ENCODE measurements at places on chromosomes 5 and 9. TPM values are rescaled to one million over a fixed set of nuclear protein-coding genes. Genes with fewer than 3 reads are reported as not detected.

SLC36A3 gene
- not detected for total RNA-seq

OR13C3 gene
- total RNA-seq: 0.36 TPM

ACSL6 gene
- total RNA-seq: 55.9 TPM

NRG2 gene
- 5.1 TPM for total RNA-seq

ABO gene
- total RNA-seq: 0.27 TPM

PCA3 gene
- total RNA-seq: 1.2 TPM

GRCh38 chr5:78612227-78613150 lies 36.1 kb downstream of the LHFPL2 start:
- no peak for DNase-seq

- no peak for DNase-seq
Measured at GRCh38 chr5:149053072-149053695, 9.7 kb downstream of the SH3TC2 start.

GRCh38 chr5:110625376-110625999 lies 101.0 kb downstream of the TMEM232 start:
- peak; percentile 5 for DNase-seq

- no peak for DNase-seq
Measured at GRCh38 chr5:83219077-83219476, 141.7 kb downstream of the XRCC4 start.

GRCh38 chr5:148913985-148914431 lies 87.6 kb downstream of the ADRB2 start:
- no peak for DNase-seq

- peak; percentile 19 for DNase-seq
Measured at GRCh38 chr9:99039505-99040182, 65.3 kb upstream of the TGFBR1 start.

DNA sequence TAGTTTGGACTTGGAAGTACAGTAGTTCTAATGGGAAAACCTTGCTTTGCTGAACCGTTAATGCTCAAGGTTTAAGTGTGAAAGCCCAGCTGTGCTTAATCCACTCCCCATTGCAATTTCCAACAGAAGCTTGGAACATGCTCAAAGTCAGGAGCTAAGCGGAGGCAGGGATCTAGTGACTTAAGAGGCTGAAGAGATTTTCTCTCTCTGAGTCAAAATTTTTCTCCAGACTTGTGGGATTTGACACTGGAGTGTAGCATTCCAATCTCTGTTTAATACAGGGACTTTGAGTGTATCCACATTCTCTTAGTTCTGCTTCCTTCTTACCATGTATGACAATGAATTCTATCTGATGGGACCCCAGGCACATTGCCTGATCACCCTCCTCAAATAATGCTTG lies 471.8 kb downstream of the KIF4B start:
- no peak for DNase-seq

GRCh38 chr5:128002425-128002824 lies 81.1 kb upstream of the SLC12A2 start:
- no peak for DNase-seq

- DNase-seq: no peak
Measured at GRCh38 chr5:137221943-137222342, 277.2 kb downstream of the SPOCK1 start.

DNA sequence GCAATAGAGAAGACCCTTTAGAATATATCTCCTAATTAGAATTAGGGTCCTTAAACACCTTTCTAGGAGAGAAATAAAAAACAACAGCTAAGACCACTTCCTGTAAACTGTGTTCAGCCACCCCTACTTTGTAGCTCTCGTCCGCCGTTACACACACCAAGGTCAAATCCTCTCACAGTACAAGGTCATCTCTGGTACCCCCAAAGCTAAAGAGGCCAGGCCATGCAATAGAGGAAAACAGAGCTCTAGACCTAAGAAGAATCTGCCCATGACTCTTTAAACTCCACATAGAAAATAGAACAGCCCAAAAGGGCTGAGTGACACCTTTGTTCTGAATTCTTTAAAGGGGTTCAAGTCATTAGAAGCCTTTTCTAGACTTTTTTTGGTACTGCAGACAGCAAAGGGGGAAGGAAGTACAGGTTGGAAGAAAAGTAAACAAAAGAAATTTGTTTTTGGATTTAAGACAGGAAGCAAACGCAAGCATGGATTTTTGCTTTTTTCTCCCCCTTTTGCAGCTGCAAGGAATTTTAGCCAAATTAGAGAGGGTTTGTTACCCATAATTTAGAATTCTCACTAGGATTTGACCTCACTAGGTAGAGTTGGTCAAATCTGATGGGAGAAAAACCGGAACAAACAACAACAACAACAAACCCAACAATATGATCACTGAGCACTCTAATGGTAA lies 13.4 kb upstream of the FANCC start:
- no peak for DNase-seq

DNA sequence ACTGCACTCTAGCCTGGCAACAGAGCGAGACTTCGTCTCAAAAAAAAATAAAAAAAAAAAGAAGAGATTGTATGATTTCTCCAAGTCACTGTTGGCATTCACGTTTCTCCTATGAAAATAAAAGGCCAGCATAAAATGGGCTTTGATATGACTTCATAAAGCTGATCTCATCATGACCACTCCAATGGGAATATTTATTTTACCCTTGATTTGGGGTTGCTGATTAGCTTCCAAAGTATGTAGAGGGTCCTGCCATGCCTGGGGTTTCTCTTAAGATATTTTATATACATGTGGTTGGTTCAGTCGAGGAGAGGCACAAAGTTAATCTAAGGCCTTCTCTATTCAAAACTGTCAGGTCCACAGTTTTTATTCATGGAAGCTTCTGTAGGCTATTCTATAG lies 247.0 kb upstream of the TNC start:
- no peak for DNase-seq

DNA sequence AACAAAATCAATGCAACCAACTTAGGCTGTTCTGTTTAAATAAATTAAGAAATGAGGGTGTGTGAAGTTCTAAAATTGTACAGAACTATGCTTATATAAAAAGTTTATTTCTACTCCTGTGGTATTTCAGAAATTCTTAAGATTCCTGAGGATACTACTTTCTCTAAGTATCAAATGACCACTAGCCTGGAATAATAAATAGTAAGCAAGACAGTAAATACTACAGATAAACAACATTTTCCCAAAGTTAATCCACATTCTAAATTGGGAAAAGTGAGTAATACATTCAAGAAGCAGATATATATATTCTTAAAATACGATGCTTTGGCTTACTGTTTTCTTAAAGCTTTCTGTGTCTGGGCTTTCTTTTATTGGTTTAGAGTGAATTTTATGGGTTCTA lies 29.5 kb downstream of the CCNH start:
- DNase-seq: no peak

- DNase-seq: peak; percentile 7
Measured at GRCh38 chr5:50744776-50745175, 78.3 kb downstream of the PARP8 start.

DNA sequence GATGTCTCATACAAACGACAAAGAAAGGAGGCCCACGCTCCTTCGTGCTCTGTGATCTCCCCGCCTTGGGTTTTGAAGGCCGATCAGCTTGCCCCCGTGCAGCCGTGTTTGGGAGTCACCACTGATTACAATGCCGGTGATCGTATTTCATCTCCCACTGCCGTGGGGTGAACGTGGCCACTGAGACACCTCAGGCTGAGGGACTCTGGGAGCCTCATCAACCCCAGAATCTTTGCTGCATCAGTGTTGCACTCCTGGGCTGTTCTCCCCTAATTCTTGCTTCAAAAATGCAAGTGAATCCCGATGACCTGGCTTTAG lies 194.2 kb downstream of the HSPA4 start:
- no peak for DNase-seq

GRCh38 chr5:150658699-150659265 lies 2.3 kb upstream of the MYOZ3 start:
- DNase-seq: no peak

DNA sequence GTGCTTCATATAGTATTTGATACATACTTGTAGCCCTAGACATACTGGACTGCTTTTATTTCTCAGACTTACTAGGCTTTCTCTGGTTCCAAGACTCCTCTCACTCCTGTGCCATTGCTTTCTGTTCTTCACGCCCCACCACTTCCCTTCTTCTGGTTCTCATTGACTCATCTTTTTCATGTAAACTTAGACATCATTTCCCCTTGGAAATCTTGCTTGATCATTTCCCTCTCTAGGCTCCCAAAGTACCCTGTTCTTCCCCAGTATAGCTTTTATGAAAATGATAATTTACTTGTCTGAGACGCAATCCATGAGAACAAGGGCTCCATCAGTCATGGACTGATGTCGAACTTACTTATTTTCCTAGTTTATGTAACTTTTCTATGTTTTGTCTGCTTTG lies 83.5 kb downstream of the TLR4 start:
- DNase-seq: no peak

DNA sequence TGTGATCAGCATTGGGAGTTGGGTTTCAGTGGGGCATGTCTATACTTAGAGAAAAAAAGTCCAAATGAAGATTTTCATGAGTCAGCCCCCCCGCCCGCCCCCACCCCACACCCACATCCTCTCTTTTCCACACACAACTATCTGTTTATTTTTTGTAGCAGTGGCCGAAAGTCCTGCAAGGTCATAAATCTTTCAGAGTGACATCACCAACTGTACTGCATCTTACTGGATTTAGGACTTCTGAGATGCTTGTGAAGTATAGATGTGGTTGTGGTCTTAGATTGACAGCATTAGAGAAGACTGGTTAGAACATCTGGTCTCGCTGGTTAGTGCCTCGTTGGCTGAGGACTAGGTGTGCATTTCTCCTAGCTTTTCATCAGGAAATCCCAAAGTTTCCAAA lies 7.3 kb upstream of the ROPN1L start:
- DNase-seq: no peak

GRCh38 chr5:40277161-40277906 lies 402.4 kb upstream of the PTGER4 start:
- DNase-seq: no peak

DNA sequence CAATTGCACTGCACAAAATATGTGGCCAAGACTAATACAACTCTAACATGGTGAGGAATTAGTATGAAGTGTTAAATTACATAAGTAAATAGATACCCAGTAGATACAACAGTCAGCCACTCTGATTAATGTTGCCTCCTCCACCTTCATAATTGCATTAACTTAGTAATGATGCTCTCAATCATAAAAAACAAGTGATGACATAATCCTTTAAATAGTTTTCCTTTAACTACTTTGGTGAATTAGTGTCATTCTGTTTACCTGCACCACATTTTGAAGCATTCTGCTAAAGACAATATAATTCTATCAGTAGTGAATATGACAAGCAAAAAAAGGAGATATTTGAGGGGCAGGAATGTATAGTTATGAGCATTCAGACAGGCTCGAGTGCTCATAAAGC lies 265.9 kb upstream of the SLC24A2 start:
- DNase-seq: no peak

- DNase-seq: no peak
Measured at GRCh38 chr5:73373814-73374510, 74.6 kb downstream of the FOXD1 start.

Data from cerebellum (tissue), 4 donors.